Foreskin keratinocyte (primary cell): ENCODE measurements at places on chromosomes 2 and 18. TPM values are rescaled to one million over a fixed set of nuclear protein-coding genes. Genes with fewer than 3 reads are reported as not detected.
A peak's percentile ranks its signal among the peaks of the same experiment; 100 is the strongest.

The SERPINB12 gene
- polyA plus RNA-seq: 0.03 TPM in 1 of 2 replicates, not detected in the other

DNA sequence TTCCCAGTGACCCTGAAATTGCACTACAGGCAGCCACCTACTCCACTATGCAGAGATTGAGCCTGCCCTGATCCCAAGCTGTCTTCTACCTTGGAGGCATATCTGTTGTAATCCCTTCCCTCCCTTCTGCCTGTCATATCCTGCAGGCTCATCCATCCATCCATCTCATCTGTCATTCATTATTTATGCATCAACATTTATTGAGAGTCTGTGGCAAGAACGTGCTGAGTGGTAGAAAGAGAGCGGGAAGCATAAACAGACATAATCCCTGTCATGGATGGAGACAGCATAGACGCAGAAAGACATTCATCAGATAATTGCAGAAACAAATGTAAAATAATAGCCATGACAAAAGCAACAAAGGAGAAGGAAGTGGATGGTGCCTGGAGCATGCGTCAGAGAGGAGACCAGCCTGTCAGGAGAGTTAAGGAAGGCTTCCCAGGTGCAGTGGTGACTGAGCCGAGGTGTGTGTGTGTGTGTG is 110.7 kb upstream of the STPG4 start:
- DNase-seq: peak; percentile 84

- DNase-seq: peak; percentile 25
These were observed 135.9 kb downstream of the ABCA12 start for GRCh38 chr2:215002500-215002899.

GRCh38 chr2:198012025-198012424 is 207.6 kb downstream of the PLCL1 start:
- DNase-seq: no peak

DNA sequence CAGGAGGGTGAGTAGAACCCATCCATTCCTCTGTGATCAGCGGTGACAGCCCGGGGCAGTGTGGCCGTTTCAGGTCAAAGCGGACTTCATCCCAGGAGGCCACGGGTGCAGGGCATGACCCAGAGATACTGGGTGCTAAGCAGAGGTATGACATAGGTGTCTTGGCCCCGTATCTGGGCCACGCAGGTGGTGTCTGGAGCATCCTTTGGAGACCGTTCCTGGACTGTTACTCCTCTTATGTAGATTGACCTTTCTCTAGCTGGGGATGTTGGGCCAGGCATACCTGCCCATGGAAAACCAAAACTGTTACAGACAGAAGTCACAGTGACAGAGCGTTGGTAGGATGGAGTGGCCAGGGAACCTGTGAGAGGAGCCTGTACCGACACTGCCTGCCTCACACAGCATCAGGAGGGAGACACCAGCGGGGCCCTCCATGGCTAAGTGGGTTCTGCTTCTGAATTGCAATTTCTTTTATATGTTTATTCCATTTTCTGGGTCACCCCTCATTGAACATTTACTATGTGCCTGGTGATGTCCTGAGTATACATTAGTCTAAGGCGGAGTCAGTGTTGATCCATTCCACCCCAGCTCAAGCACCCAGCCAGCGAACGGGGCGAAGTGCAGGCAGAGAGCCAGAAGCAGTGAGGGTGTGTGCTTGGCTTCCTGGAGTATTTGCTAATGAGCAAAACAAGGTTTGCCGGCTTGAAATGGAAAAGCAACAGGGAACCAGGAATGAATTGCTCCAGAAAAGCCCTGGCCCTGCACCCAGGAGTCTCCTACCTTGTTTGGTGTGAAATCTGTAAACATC is 141.7 kb downstream of the SH3RF3 start:
- DNase-seq: no peak

DNA sequence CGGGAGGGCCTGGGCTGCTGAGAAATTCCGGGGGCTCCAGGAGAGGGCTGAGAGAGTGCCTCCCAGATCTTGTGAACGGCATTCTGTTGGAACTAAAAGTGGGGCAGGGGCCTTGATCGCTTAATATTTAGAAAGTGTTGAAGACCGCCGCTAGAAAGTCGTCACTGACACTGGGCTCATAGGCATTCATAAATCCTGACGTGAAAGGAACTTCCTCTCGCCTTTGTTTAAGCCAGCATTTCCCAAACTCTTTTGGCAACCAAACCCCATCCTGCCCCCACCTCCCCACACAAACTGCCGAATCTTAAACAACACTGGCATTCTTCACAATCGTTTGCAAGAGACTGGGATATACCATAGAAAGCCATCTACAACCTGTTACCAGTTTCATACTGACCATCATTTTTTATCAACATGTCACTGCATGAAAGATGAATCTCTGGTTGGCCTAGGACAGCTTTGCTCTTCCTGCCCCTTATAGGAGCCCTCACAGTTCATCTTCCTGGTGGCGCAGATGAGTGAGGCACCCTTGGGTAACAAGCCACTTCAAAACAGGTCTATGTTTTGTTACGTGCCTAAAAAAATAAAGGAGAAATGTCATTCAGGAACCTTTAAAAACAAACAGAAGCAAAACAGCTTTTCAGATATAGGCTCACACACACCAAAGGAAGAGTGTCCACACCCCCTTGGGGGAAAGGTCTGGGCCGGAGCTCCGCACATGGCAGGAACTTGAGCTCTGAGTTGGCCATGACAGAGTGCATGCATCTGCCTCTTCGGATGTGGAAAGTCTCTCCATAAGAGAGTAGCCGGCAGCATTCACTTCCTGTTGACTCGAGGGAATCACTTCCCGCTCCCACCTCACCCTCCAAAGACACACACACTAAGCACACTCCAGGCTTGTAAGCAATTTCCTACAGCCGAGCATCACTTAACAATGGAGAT is 13.0 kb downstream of the MTERF4 start:
- no peak for DNase-seq

GRCh38 chr2:146530886-146531285 is 1313.9 kb upstream of the ACVR2A start:
- DNase-seq: no peak

- no peak for DNase-seq
These were observed 52.3 kb downstream of the EHD3 start for GRCh38 chr2:31286230-31286629.

The CNGA3 gene
- not detected in 2 replicates for polyA plus RNA-seq

DNA sequence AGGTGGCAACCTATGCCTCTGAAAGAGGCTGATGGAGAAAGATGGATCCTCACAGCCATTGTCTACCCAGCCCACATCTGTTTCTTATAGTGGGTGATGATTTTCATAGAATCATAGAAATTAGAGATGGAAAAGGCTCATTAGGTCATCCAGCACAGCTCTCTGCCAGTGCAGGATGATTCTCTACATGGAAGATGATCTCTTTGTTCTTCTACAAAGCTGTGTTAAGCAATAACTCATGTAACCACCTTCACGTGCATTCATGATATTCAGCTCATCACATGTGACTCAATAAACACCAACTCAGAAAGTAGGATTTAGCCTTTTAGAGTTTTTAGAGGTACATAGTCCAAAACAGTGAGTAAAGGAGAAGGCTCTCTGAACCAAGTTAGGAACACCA is 539.4 kb upstream of the ID2 start:
- no peak for DNase-seq
